NCI-H187 treated with DMSO at 0.1 percent for 48 hours (cell line): ENCODE measurements at places on chromosomes 4 and X.

DNA sequence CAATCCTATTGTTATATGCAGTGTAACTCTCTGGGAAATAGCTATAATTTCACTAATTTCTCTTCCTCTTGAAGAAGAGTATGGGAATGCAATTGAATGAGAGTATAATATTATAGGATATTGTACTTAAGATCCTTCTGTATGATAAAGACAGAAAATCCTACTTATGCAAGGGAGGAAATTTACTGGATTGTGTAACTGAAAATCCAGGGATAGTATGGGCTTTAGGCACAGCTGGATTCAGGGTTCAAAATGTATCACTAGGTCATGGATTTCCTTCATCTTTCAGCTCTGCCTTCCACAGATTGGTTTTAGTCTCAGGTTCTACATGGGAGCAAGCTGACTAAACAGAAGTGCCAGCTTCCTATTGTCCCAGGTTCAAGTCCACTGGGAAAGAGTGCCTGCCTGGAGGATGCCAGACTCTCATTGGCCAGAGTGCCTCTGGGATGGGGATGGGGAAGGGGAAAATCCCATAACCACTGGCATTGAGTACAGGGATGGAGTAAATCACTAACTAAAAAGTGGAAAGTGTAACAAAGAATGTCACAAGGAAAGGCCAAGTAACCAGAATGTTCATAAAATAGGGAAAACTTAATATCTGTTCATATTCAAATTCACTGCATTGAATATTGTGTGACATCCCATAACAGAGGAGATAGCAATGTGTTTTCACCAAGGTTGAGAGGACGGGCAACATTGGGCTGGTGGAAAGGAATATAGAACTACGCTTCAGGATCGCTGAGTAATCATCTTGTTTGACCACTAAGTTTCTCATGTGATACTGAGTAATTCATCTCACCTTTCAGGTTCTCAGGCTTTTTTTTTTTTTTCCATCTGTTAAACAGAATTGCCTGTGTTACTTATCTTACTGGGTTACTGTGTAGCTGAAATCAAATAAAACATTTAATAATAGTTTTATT is 75.7 kb downstream of the ANXA3 start:
- DNase-seq, result no peak

- DNase-seq, result no peak
Observed at GRCh38 chr4:8150152-8151090, 8.2 kb downstream of the ABLIM2 start.

GRCh38 chr4:88831031-88831430 is 133.4 kb upstream of the NAP1L5 start:
- no peak for DNase-seq

DNA sequence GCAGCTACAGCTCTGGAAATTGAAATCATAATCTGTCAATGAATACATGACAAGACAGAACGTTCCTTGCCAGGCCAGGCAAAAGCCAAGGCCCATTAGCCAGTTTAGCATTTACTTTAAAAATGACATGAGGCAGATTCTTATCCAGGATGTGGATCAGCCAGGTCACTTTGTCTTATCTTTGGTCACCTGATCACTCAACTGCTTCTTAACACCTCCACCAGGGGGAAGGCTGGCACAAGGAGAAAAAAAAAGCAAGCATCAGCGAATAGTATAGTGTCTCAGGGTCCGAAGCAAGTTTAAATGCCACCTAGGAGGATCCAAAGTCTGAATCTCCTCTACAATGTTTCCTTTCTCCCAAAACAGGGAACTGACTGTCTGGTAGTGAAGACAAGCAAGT is 18.8 kb downstream of the ATP1B4 start:
- no peak for DNase-seq

DNA sequence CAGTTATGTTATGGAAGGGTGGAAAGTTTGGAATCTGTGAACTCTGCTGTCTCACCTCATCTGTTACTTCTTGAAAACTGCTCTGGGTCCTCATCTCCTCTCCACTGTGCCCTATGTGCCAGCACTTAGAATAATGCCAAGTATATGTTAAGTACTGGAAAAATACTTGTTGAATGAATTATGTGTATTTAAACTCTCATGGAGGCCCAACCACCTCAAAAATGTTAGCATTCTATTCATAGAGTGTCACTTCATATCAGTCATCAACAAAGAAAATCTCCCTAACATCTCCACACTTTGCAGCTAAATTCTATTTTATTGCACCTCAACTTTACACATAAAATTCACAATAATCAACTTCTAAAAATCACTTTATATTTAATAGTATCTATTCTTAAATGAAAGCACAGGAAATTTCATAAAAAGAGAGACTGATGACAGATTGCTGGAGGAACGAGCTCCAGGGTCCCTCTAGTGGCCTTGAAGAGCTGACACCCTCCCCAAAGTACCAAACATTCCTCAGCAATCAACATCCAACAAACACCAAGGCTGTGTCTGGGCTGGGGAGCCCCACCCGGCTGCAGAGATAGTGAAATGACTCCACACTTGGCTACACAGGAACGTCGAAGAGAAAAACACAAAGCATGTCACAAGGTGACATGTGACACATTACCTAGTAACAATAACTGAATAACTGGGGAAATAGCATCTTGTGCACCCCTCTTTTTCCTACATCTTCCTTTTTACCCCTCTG is 45.8 kb downstream of the SLC39A8 start:
- DNase-seq, result no peak

DNA sequence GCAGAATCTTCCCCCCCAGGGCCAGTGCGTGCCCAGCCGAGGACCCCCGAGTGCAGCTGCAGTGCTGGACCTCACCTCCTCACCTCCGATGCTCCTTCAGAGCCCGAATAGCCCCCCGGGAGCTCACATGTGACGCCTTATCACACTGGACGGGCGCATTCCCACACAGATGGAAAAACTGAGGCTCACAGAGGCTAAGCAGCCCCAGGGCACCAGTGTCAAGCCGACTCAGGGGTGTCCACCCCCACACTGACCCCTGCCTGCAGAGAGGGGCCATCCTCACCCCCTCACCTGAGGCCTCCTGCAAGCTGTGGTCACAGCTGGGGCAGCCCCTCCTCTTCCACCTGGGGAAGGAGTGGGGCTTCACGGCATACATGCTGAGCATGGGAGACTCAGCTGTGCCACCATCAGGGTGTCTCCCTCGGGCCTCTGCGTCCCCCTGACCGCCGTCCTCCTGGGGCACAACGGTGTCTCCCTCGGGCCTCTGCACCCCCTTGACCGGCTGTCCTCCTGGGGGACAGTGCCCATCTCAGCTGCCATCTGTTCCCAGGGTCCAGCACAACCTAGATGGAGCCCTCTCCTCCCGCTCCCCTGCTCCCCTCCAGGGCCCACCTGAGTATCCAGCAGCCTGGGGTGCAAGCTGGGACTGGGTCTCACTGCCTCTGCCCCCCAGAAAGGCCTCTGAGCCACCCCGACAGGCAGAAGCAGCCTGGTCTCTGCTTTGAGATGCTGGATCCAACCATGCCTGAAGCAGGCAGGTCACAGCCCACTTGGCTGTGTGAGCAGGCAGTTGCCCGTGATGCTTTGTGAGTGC is 85.3 kb upstream of the NKX1-1 start:
- DNase-seq, result no peak

- DNase-seq, result no peak
Observed at GRCh38 chrX:78111140-78111931, 7.3 kb downstream of the PGK1 start.

- DNase-seq, result no peak
Observed at GRCh38 chr4:110020139-110020538, 107.5 kb downstream of the EGF start.

DNA sequence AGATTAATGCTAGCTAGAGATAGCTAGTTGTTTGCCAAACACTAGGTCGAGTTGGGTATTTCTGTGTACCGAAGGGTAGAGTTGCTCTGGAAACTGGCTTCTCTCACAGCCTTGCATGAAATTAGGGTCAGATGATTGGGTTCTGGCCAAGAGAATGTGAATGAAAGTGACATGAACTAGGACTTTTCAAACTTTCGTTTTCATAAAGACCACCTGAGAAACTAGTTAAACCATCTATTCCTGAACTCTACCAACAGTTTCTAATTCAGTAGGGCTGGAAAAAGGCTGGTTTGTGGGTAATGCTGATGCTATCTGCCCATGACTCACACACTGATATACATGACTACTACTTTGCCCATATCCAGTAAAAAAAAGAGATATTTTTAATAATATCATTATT is 157.6 kb downstream of the GASK1B start:
- no peak for DNase-seq

DNA sequence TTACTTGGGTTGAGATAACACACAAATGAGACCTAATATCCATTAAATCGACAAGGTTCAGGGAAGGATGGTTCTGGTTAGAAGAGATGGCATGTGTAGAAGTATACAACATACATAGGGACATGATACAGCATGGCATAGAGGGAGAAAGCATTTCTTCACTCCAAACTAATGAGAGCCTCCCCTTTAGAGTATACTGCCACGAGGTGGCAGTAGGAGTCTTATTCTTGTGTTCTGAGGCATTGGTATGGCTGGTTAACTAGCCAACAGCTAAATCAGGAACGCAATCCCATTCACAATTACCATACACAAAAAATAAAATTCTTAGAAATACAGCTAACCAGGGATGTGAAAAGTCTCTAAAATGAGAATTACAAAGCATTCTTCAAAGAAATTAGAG is 29.1 kb upstream of the TRO start:
- no peak for DNase-seq

- DNase-seq, result no peak
Observed at GRCh38 chrX:154049209-154050112, 29.8 kb upstream of the IRAK1 start.
